D721Med (cell line): ENCODE measurements at places on chromosomes 4 and X.

- no peak for DNase-seq
Measured at GRCh38 chr4:155597281-155597680, 69.4 kb upstream of the GUCY1A1 start.

GRCh38 chrX:130841776-130842175, 61.2 kb downstream of the ENOX2 start:
- DNase-seq, result no peak

DNA sequence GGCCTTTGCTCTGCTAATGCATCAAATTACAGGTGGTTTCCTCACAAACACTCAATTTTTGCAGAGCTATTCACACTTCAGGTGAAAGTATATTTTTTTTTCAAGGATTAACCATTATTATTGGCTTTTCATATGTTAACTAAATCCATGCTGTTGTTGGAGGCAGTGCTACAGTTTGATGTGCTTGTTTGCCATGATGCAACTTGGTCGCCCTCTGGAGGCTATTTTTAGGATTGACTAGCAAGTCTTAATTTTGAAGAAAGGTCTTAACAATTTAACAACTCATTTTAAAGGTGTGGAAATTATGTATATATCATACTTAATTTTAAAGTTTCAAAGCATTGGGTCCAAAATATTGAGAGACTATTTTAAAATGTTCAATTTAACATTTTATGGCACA, 168.8 kb upstream of the FAM47A start:
- no peak for DNase-seq

DNA sequence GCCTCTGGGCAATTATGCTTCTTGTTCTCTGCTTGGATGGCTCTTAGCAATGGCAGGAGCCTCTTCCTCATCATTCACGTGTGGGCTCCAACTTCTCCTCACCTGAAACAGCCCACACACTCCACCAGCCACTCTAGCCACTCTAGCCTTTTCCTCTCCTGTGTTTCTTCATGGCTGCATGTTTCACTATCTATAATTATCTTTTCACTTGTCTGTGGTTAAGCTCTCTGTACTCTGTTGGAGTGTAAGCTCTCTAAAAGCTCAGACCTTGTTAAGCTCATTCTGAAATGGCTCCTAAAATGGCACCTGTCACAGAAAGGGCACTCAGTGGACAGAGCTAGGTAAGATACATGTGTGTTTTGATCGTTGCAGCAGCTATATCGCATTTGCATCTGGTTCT, 80.0 kb downstream of the SH3KBP1 start:
- no peak for DNase-seq

GRCh38 chrX:65706041-65706828, 38.8 kb downstream of the MSN start:
- DNase-seq, result no peak

GRCh38 chr4:86554646-86555045, 39.5 kb upstream of the PTPN13 start:
- DNase-seq, result no peak

DNA sequence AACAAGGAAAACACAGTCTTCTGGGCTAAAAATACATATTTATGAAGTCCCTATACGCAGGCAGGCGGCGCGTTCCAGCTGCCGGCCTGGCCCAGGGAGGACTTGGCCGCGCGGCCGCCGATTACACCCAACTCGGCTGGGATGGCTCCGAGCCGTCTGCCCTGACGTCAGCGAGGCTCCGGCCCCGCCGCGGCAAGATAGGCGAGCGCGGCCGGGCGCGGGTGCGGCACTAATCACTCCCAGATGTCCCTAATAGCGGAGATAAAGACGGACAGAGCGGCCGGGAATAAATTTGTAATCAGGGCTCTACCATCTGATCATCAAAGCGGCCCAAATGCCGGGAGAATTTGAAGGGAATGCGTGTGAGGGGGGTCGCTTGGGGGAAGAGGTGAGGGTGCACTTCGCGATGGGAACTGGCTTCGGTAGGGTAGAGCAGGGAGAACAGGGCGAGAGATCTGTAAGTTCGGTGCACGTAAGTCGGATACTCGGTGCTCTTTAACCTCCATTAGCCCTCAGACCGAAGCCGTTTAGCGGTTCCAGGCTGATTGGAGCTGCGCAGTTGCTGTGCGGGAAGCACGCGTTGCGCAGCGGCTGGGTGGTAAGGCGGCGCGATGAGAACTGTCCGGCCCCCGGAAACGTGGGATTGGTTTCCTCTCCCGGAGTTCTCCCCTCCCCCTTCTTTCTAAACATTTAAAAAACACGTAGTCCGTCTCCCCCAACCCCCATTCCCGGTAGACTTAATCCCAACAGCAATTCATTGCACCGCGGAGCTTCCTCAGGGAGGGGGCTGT, 7.7 kb downstream of the HAND2 start:
- DNase-seq, result peak; percentile 80

DNA sequence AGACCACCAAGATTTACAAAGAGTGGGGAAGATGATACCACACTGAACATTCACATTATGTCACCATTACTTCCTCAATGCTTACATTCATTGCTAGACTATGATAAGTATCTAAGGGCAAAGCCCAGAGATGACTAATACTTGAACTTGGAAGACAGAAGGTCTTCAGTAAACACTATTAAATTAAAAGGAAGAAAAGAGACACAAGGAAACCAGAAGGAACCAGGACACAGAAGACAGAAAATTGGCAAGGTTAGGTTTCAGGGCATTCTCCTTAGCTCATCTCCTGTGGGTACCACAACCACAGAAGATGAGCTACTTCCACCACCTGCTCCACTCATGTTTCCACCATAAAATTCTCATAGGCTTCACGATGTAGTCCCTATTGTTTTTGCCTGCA, 64.9 kb downstream of the NLGN4X start:
- no peak for DNase-seq

DNA sequence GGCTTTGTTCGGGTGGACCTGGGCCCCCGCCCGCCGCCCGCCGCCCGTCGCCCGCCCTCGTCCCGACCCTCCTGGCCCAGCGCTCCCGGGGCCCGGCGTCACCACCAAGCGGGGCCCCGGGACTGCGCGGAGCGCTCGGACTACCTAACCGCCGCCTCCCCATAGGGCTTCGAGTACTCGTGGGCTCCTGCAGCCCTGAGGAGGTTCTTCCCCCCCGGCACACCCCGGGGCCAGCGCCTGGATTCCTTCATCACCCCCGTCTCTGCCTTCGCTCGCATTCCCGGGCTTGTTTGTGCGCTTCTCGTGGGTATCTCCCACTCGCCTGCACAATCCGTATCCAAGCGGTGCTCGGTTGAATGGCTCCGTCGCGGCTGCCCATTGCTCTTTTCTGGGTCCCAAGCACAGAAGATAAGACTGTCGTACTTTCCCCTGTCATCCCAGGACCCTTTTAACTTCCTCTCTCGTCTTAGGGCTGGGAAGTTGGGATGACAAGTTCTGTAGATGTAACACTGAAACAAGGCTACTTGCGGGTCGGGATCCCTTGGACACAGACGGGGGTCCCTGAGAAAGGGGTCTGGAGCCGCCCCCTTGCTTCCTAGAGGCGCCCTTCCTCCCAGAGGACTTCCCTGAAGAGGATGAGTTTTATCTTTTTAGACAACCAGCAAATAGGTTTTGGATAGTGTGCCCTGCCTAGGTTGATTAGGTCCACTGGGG, 565 bp downstream of the MOB1B start:
- no peak for DNase-seq

GRCh38 chr4:3868211-3869173, 102.3 kb downstream of the ADRA2C start:
- no peak for DNase-seq

GRCh38 chrX:22135171-22135711, 103.1 kb downstream of the PHEX start:
- DNase-seq, result no peak

DNA sequence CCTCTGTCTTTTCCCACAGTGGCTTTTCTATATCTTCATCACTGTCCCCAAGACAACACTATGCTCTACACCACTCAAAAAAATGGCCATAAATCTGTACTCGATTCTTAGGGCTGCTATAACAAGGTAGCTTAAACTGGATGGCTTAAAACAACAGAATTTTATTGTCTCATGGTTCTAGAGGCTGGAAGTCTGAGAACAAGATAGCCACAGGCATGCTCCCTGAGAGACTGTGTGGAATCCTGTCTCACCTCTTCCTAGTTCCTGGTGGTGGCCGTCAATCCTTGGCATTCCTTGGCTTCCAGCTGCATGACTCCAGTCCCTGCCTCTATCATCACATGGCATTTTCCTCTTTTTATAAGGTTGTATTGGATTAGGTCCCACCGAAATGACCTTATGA, 70.7 kb upstream of the DCLK2 start:
- DNase-seq, result no peak

DNA sequence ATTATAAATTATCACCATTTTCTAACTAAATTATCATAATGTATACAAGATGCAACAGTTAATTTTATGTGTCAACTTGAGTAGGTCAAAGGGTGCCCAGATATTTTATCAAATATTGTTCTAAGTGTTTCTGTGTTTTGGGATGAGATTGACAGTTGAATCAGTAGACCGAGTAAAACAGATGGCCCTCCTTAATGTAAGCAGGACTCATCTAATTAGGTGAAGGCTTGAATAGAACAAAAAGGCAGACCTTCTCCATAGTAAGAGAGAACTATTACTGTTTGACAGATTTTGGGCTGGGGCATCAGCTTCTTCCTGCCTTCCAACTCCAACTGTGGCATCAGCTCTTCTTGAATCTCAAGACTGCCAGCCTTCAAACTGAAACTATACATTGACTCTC, 185.8 kb downstream of the TRAM1L1 start:
- no peak for DNase-seq
